ENCODE measurements at places on chromosomes 12 and 14.

GRCh38 chr12:45914090-45914489 is 76.3 kb downstream of the SCAF11 start:
- no peak for DNase-seq

DNA sequence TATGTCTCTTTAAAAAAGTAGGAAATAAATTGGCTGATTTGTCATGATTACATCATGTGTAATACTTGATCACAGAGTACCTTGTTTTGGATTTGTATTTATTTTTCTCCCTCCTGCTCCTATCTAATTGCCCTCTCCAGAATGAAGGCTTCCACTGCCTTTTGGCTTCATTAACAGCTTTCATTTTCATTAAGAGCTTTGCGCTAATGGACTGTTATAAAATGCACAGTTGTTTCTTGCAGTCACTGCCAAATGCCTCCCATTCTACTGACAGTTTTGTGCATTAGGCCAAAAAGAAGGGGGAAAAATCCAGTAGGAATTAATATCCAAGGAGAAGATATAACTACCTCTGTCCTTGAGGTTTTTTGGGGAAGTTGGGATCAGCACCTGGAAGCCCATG is 159.2 kb downstream of the NRXN3 start:
- no peak for DNase-seq

- DNase-seq: no peak
These were observed 73.6 kb downstream of the SRGAP1 start for GRCh38 chr12:63917864-63918799.

- no peak for DNase-seq
These were observed 616.6 kb downstream of the CCER1 start for GRCh38 chr12:90338365-90338764.
